ENCODE measurements at places on chromosomes 6 and 20.

GRCh38 chr6:137571854-137572253, 77.7 kb upstream of the OLIG3 start:
- peak; percentile 84 for DNase-seq

DNA sequence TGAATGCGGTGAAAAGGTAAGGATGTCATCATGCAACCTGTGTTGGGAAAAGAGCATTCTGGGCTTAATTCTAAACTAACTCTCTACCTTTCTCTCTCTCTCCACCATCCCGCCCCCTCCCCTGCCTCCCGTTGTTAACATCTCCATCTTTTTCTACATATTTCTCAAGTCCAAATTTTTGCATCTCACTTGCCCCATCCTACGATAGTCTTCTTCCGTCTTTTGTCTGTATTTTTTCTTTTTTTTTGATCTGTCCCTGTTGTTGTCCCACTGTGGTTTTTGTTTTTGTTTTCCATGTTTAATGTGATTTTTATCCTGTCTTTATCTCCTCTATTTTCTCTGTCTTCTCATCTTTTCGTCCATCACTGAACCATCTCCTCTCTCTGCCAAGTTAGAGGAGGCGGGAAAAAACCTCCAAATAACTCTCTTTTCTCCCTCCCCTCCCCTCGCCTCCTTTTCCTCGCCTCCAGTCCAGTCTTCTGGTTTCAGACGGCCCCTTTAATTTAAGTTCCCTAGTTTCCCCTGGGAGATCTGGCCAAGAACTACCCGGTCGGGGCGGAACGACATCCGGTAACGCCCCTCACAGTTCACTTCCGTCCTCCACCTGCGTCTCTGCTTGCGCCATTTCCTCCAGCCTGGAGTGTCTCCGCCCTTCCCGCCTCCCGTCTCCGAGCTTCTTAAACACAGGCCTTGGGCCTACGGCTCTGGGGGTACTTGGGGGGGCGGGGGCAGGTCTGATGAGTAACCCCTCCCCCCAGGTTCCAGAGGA, at the start of gene NFKBIL1:
TSS of gene NFKBIL1 (plus strand) at position 651 of the 769 bp plus-strand sequence. CDS start at position 738, 87 bp downstream.
- peak; percentile 96 for DNase-seq

- no peak for DNase-seq
These were observed 4.1 kb downstream of the TCF21 start for GRCh38 chr6:133892813-133893691.

DNA sequence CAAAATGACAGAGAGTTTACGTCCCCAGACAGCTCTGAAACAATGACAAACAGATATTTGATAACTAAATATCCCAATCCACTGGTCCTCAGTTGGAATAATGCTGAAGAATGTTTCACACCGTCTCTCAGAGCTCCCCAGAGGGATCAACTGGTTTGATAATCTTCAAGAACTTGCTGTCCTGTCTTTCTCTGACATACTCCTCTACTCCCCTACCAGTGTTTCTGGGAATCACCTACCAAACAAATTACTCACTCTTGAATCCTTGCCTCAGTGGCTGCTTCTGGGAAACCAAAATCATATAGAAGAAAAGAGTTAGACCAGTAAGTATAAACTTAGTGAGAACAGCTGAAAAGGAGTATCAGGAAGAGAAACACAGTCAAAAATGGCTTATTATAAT, 469.7 kb upstream of the JAG1 start:
- no peak for DNase-seq

DNA sequence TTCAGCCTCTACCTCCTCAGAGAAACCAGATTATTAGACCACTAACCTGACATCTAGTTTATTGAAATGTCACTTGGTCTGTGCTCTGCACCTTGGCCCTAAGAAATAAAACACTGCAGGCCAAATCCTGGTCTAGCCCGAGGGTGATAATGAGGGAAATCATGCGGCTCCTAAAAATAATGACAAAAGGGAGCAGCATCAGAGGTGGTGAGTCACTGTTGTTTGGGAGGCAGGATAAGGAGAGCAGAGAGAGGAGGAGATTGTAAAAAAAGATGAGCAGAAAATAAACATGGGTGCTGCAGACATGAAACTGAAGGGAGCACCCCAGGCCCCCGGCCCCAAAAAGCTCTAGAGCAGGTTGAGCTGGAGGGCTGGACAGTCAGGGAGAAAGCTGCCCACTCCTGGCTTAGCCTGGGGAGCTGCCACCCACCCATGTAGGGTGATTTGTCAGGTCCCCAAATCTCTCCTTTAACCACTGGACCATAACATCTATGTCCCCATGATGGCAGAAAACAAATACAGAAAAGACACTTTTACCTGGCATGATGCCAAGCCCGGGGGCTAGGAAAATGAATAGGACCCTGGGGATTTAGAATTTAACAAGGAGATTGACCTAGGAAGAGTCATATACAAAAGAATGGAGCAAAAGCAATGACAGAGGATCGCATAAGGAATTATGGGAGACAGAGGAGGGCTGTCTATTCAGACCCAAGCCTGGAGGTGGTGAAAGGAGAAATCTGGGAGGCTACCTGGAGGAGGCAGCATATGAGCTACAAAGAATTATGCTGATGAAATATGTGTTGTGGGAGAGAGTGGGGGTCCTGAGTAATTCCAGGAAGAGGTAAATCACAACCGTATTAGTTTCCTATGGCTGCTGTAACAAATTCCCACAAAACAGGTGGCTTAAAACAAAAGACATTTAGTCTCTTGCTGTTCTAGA, 103.7 kb downstream of the SNAP25 start:
- peak; percentile 61 for DNase-seq
